Mesenteric fat pad (tissue), 1 donor: ENCODE measurements at places on chromosomes 2 and 18. TPM values are rescaled to one million over a fixed set of nuclear protein-coding genes. Genes with fewer than 3 reads are reported as not detected.

DNA sequence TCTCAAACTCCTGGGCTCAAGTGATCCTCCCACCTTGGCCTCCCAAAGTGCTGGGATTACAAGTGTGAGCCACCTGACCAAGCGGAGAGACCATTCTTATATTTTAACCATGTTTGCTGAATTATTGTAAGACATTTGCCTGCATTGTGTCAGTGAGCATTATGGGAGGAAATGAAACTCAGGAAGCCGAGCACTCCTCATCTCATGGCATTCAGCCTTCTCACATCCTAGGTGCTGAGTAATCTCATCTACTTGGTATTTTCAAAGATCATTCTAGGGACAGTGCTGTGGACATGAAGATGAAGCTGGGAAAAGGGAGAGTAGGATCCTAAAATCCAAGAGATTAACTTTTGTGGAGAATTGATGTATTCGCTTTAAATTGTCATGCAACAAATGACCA, 66.1 kb downstream of the NAPG start:
- no peak for DNase-seq

DNA sequence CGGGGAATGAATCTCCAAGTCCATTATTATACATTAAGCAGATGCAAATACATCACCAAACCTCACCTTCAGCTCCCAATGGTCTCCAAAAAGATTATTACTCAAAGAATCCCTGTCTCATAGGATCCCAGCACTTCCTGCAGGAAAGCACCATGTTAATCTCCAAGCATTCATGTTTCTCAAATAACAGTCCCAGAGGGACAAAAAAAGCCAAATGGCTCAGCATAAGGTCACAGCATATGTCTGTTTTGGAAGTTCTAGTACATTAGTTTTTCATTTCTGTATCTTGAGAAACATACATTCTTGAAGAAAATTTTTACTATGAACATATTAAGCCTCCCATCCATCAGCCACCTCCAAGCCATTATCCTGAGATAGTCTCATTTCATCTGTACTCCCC, 103.3 kb downstream of the METTL4 start:
- DNase-seq, result no peak

DNA sequence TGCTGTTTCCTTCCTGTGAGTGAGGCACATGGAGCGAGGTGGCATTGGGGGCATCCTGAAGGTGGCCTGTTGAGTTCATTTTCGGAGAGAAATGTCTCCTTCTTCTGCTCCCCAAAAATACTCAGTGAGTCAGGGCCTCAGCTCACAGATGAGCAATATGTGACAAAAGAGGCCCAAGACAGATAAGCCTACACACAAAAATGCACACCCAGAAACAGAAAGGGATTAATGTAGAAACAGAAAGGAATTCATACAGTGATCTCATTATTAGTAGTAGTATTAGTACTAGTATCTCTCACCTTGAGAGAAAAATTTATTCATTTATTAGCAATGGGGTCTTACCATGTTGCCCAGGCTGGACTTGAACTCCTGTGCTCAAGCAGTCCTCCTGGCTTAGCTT, 5.1 kb downstream of the GPR75 start:
- DNase-seq, result no peak

DNA sequence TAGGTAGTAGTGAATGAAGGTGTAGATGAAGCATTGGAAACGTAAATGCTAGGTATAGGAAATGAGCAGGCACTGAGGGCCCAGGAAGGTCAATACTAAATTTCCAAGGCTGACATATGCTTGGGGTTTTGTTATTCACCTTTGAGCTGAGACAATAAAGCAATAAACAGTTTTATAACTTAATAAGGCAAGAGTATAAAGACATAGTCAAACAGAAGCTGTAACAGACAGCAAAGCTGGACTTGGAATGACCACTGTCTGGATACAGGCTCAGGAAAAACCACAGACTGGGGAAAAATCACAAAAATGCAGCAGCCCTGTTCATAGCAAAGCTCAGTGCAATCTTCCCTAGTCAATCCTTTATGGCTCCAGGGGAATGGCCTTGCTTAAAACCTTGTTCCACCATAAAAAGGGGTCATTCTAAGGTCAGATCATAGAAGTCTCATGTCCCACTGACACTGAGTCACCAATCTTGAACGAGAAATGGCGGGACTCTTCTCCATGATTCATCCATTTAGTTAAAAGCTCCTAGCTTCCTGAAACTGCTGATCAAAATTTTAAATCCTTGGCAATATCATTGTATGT, 493.3 kb downstream of the CMPK2 start:
- no peak for DNase-seq

GRCh38 chr2:177243476-177243875, 21.1 kb downstream of the NFE2L2 start:
- no peak for DNase-seq

DNA sequence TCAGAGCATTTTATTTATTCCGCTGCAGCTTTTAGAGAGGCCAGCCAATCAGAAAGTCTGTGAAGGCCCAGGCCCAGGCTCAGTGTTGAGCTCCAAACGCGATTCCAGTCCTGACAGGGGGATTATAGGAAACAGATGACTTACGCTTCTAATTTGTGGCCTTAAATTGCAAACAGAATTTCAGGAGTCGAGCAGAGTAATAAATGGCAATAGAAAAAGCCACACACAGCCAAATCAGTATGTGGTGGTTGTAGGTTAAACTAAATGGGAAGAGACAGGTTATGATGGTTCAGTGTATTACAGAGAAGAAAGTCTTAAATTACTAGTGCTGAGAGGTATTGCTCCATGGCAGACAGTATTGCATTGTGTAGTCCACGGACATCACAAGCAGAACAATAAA, 131.0 kb upstream of the ZEB2 start:
- no peak for DNase-seq

- DNase-seq, result no peak
These were observed 82.0 kb upstream of the CCDC195 start for GRCh38 chr2:224798180-224798579.

GRCh38 chr2:101306410-101306809, 2.1 kb downstream of the RNF149 start:
- DNase-seq, result no peak

DNA sequence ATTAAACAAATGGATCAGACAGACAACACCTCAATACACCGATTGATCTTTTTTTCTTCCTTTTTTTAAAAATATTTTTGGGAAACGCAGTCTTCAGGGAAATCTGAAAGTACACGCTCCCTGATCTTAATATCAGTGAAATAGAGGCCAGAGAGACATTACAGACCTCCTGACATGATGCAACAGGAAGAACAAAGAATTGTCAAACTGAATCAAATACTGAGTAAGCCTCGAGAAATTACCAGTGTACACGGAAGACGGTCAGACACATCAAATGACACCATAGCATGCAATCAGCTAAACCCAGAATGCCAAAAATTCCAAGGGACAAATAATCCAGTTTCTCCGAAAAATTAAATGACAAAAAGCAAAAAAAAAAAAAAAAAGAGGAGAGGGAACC, 80.2 kb upstream of the NFU1 start:
- DNase-seq, result no peak

- no peak for DNase-seq
These were observed 219.0 kb downstream of the MYO3B start for GRCh38 chr2:170396799-170397459.

- DNase-seq, result peak; percentile 78
These were observed 41.6 kb downstream of the LBH start for GRCh38 chr2:30272761-30273573.

DNA sequence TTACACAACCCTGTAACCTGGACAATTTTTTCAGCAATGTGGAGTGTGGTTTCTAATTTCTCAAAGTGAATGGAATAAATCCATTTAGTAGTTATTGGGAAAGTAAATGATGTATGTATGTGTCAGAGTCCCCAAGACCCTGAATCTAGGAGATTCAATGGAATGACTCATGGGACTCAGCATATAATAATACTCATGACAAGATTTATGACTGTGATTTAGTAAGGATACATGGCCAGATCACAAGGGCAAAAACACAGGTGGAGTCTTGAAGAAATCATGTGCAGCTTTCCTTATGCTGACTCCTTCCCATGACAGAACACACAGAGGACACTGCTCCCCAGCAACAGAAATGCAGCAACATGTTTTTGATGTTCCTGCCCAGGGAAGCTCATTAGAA, 1877.7 kb upstream of the LRRTM1 start:
- no peak for DNase-seq

DNA sequence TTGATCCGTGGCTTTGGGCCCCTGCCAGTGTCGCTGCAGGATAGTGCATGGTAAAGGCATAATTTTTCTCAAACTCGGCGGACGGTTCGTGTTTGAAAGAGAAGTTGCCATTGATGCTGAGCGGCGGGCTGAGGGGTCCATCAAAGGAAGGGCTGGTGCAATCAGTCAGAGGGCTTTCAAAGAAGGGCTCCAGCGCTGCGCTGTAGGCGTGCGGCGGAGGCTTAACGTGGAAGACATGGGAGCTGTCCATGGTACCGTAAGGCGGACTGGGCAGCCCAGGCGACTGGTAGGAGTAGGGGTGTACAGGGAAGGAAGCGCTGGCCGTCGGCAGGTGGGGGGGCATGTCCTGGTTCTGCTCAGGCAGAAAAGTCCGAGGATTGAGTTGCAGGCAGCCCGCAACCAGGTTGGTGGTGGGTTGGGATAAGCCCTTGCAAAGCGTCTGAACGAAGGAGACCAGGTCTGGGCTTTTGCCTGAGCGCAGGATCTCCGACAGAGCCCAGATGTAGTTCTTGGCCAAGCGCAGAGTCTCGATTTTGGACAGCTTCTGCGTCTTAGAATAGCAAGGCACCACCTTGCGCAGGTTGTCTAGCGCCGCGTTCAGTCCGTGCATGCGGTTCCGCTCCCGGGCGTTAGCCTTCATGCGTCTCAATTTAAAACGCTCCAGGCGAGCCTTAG, 2.3 kb downstream of the NEUROD1 start:
- no peak for DNase-seq

GRCh38 chr2:26767894-26768487, 3.9 kb downstream of the SLC35F6 start:
- no peak for DNase-seq

NOSTRIN gene
- total RNA-seq, result 62.1 TPM

GKN1 gene
- total RNA-seq, result not detected

CAPN14 gene
- 0.10 TPM for total RNA-seq

AQP12A gene
- total RNA-seq, result not detected

SNED1 gene
- total RNA-seq, result 58.0 TPM

TCF4 gene
- total RNA-seq, result 159 TPM

ALPP gene
- total RNA-seq, result not detected

CCNYL1 gene
- total RNA-seq, result 24.4 TPM

CTNNA2 gene
- not detected for total RNA-seq

DYNAP gene
- total RNA-seq, result not detected
